ENCODE measurements at places on chromosomes 6 and 20.

DNA sequence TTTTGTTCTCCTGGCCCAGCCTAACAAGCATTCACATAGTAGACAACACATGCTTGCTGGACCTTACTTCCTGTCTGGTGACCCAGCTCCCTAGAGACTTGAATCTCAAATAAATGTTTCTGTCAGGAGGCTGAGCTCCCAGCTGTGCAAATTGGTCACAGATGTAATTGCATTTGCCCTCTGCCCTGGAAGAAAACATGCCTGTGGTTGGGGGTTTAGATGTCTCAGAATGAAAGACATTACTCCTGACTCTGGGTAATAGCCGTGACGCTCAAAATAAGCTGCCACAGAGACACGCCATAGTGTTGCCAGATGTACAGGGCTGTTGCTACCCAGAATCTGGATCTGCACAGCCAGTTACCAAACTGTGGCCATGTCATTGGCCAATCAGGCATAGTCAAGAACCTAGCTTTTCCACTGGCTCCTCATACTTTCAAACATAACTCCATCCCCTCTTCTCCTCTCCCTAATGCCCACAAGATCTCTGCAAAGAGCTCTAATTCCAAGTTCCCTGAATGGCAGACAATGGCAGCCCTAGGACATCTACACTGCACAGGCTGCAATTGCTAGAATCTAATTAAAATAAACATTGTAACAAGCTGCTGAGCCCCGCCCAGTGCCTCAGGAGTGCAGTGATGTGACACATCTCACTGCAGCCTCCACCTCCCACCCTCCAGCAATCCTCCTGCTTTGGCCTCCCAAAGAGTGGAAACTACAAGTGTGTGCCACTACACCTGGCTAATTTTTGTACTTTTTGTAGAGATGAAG, 32.8 kb upstream of the GMPR start:
- no peak for DNase-seq

DNA sequence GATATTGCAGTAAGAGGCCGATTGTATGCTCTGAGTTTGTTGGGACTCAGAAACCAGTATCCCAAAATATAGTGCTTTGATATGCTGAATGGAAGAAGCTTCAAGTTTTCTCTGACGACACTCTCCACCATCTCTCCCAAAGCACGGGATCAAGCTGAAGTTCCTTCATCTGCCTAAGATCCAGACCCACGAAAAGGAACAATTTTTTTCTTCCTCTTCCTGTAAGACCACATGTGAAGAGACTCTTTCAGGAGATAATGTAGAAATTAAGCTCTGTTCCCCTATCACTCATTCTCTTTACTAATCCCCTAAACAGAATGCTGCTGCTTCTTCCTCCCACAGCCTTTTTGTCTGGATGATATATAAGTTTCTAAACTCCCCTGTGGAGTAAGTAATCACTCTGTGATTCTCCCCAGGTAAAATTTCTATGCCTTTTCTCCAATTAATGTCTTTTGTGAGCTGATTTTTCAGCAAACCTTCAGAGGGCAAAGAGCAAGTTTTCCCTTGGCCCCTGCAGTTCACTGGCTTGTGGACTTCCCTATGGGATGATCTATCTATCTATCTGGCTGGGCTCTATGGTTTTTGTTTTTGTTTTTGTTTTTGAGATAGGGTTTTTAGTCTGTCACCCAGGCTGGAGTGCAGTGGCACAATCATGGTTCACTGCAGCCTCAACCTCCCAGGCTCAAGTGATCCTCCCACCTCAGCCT, 13.5 kb upstream of the PNRC1 start:
- no peak for DNase-seq

DNA sequence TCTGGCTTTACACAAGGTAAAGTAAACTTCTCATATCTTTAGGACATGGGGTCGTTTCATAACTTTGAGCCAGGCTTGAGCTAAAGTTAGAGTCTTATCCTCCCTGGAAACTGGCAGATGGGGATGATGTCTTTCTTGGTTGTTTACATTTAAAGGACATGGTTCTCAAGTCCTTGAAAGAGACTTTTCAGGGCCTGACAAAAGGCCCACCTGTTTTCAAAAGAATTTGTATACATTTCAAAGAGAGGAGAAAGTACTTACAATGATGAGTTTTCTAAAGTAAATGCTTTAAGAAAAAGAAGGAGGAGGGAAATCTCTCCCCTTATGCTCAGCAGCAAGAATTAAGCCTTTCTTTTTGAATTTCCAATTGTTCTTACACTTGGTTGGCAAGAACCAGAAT, 45.7 kb upstream of the TINAG start:
- no peak for DNase-seq

DNA sequence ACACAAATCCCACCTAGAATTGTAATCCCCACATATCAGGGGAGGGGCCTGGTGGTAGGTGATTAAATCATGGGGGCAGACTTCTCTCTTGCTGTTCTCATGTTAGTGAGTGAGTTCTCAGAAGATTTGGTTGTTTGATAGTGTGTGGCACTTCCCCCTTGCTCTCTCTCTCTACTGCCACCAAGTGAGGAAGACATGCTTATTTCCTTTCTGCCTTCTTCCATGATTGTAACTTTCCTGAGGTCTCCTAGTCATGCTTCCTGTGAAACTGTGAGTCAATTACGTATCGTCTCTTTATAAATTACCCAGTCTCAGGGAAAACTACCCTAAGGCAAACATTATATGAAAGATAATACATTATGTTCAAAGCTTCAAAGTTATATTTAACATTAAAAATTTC, 1297.5 kb upstream of the CITED2 start:
- no peak for DNase-seq

GRCh38 chr6:56821005-56821432, 133.9 kb upstream of the BEND6 start:
- DNase-seq: no peak

DNA sequence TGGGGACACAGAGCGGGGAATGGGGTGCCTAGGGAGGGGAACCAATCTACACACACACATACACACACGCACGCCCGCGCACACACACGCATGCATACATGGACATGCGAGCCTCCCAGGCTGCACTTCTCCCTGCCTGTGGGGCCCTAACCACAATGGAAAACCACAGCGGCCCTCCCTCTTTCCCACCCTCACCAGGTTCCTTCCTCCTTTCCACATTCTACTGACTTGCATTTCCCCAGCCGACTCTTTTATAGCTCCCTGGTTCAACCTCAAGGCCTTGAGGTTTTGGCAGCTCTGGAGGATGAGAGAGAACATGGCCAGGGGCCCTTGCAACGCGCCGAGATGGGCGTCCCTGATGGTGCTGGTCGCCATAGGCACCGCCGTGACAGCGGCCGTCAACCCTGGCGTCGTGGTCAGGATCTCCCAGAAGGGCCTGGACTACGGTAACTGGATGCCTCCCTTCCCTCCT, at the start of gene BPI:
BPI (plus strand) TSS at position 249 of the 472 bp plus-strand sequence; CDS start at position 317, 68 bp downstream.
- DNase-seq: no peak

GRCh38 chr6:14796974-14797762, 448.7 kb upstream of the JARID2 start:
- no peak for DNase-seq

DNA sequence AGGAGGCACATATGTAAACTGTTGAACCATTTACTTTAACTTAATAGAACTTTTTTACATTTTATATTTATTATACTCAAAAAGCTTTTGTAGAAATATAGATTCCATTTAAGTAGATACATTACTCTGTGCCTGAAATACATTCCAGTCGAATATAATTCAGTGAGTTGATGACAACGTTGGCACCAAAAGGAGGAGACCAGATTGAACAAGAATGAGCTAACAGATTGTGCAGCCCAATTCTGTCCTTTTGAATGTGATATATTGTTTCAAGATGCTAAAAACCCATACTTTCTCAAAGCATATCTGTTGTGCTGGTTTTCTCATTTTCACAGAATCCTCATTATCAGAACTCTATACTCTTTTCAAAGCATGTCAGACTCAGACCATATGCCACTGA, 147.4 kb upstream of the SIM1 start:
- no peak for DNase-seq

GRCh38 chr6:142543606-142544005, 241.8 kb downstream of the ADGRG6 start:
- DNase-seq: no peak

DNA sequence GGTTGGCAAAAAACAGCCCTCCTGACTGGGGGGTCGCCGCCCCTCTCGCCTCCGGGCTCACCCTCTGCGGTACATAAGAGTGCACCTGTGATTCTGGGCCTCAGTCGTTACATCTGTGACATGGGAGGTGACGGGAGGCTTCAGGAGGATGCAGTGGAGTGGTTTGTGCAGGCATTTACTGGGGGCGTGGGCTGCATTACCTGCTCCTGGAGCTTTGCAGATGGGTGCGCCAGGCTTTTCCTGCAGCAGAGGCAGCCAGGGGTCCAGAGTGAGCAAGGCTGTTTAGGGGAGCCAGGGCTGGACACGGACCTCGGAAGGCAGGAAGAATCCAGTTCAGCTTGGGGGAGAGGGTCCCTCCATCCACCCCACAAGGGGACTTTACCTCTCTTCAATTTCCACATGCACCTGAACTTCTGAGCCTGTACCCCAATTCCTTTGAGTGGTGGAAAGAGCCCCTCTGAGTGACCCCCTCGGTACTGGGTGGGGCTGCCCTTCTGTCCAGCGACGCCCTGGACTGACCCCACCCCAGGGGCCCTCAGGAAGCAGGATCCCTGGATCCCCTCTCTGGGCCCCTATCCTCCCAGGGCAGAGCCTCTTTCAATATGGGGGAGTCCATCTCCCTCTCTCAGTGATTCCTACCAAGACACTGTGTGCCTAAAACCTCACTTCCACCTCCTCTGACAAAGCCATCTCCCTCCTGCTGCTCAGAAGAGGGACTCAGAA, 134.0 kb downstream of the TAF4 start:
- no peak for DNase-seq

DNA sequence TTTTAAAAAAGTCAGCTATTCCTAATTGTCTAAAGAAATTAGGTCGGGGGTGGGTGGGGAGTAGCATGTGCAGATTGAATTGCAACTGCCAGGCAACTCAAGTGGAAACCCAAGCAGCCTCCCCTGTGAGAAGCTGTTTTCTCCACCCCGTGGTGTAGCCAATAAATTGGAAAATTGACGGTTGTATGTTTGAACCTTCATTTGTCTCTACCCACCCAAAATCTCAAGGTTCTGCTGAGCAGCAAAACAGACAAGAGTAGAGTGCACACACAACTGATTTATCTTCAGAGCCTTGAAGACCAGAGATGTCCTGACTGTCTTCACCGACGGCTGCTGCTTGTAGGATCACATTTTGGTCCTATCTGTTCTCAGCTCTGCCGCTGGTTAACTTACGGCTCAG, 88.5 kb downstream of the DTD1 start:
- no peak for DNase-seq

DNA sequence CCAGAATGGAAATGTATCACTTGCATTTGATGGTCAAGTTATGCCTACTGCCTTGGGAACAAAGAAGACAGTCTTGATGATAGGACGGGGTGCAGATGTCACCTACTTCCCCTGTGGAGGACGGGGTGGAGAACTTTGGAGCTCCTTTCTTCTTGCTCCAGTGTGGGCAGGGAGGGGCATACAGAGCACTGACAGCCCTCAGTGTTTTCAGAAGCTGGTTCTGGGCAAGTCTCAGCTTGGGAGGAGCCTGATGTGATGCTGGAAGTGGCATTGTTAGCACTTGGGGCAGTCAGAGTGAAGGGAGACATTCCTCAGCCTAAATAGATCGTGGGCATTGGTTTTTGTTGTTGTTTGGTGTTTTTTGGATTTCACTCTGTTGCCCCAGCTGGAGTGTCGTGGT, 59.7 kb downstream of the SYNJ2 start:
- DNase-seq: no peak

DNA sequence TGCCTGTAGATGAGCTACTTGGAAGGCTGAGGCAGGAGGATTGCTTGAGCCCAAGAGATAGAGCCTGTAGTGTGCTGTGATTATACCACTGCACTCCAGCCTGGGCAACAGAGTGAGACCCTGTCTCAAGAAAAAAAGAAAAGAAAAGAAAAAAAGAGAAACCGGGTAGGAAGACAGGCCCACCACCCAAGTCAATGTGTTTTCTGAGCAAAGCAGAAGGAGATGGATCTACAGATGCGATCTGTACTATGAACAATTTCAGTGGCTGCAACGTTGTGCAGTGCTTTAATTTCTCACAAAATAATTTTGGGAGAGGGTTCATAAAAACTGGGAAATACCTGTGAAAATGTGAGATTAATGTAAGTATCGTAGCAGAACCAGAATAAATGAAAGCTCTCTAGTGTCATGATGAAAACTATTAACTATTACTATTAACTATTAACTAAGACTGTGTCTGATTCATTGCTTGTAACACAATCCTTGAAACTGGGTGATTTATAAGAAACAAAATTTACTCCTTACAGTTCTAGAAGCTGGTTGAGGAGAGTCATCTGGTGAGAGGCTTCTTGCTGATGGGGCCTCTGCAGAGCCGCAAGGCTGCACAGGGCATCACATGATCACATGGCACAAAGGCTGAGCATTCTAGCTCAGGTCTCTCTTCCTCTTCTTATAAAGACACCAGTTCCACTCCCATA, 233.1 kb upstream of the ZNF217 start:
- no peak for DNase-seq

- DNase-seq: no peak
These were observed 71.0 kb upstream of the RALGAPA2 start for GRCh38 chr20:20783450-20783849.

DNA sequence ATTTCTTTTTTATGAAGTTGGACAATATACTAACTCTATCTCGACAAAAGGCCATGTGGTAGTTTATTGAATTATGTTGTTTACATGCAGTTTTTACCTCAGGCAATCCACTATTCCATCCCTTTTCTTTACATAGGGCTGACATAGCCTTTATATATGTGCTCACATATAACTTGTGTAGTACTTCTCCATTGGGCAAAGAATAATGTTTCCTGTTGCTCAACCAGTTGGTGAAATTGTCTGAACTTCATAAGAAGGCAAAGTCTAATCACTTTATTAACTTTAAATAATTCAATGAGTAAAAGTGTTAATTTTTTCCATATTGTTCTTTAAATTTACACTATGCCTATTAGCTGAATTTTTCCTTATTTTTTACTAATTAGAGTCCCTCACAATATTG, 1272.1 kb downstream of the EPHA7 start:
- DNase-seq: no peak

GRCh38 chr6:64477391-64477790, 841.8 kb downstream of the PHF3 start:
- DNase-seq: no peak

GRCh38 chr6:149176971-149177667, 140.4 kb upstream of the TAB2 start:
- no peak for DNase-seq

GRCh38 chr6:11754625-11755271, 23.9 kb downstream of the ADTRP start:
- DNase-seq: no peak

All from stimulated activated CD8-positive, alpha-beta memory T cell treated with anti-CD3 and anti-CD28 coated beads, Interleukin-7, amount 100 ng/mL, for 4 hours (primary cell).